SK-N-SH treated with all-trans-retinoic acid at 6 μM for 48 hours (cell line): ENCODE measurements at places on chromosomes 13 and 19.

GRCh38 chr19:31214086-31214485, 135.2 kb downstream of the TSHZ3 start:
- ATAC-seq = peak; percentile 99

- peak; percentile 47 for ATAC-seq
Observed at GRCh38 chr19:35845215-35846037, 6.9 kb downstream of the NPHS1 start.

GRCh38 chr13:45178349-45179162, 22.3 kb downstream of the KCTD4 start:
- ATAC-seq = no peak; the same call in 2 of the 3 replicates

DNA sequence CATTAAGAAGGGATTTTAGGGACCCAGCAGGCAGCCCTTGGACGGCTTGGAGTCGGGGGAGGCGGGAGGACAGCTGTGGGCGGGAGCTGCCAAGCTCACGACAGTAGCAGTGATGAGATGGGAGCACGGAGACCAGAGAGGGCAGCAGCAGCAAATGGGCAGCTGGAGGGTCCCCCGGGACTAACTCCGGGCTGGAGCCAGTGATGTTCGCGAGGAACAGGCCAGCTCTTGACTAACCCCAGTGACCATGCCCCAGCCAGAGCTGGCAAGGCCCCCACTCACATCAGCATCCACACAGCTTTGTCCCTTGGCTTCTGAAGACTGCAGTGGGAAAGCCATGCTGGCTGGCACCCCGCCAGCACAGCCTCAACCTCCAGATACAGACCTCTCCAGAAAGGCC, 81.9 kb downstream of the RAB20 start:
- ATAC-seq = no peak

GRCh38 chr13:44307255-44307654, 66.4 kb upstream of the SERP2 start:
- ATAC-seq = no peak

DNA sequence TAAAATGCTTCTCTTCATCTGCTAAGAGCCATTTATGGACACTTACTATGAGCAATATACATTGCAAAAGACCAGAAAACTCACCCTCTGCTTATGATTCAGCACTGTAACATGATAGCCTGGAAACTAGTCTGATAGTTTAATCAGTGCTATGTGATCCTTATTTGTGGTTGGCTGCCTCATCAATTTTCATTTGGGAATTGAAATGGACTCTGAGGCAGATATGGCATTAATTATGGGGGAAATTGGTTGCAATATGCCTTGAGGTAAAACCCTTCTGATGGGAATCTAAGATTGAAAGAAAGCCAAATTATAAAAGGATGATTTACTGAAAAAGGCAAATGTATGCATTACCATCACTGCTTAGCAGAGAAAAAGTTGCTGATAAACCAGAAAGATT, 33.5 kb downstream of the FAM216B start:
- ATAC-seq = peak; percentile 94

DNA sequence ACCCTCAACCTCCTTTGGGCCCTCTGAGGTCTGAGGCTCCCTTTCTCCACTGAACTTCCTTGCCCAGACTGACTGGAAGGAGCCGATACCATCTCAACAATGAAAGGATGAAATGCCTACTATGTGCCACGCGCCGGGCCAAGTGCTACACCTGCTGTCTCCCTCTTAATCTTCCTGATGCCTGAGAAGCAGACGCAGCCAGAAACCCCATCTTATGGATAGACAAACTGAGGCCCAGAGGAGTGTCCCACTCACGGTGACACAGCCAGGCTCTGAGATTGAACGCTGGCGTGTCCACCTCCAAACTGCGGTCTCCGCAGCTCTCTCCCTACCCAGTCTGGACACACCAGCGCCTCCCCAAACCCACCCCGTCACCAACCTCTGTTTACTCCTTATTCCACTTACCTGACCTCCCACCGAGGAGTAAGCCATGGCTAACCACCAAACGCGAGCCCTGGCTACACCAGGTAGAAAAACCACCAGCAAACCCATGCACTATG, 20.9 kb downstream of the MLLT1 start:
- no peak for ATAC-seq

DNA sequence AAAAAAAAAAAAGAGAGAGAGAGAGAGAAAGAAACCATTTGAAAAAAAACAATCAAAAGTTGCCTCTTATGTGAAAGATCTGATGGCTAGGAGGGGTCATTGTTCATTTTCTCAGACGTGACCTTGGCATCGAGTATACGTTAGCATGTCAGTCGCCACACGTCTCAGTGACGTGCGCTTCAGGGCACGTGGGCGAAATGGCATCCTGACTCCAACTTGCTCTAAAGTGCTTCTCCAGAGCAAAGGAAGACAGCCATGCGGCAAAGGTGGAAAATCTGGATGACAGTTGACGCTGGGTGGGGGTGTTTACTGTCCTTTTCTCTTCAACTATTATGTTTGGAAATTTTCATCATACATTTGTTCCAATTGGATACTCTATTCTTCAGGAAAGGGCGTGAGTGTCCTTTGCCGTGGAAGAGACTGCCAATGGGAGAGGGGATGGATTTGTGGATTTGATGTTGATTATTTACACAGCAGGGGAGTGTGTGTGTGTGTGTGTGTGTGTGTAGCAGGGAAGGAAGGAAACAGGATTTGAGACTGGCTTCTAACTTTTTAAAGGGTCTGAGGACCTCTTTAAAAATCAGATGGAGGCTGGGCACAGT, 25.0 kb downstream of the KLF2 start:
- no peak for ATAC-seq
